ENCODE measurements at places on chromosomes 11 and 22.

GRCh38 chr11:6646918-6647679, 8.5 kb downstream of the DCHS1 start:
- peak; percentile 43 for DNase-seq

DNA sequence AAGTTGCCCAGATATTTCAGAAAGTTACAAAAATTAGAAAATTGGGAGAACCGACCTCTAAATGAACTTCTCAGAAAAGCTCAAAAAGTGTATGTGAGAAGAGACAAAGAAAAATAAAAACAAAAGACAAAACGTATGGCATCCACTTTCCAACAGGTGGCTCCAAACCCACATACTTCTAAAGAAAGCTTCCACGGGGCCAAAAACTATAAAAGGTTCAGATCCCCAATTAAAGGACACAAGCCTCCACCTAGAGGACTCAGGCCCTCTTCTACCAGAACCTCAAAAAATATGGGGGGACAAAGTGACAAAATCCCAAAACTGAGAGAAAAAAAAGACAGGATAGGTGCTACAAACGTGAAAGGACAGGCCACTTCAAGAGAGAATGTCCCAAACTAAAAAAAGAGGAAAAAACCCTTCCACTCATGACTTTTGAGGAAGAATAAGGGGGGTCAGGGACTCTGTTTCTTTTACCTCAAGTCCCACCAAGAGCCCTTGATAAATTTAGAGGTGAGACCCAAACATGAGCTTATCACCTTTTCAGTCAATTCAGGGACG, 8.8 kb downstream of the SCGB2A1 start:
- DNase-seq, result no peak

- no peak for DNase-seq
Observed at GRCh38 chr11:68216171-68216938, 3.3 kb upstream of the KMT5B start.

DNA sequence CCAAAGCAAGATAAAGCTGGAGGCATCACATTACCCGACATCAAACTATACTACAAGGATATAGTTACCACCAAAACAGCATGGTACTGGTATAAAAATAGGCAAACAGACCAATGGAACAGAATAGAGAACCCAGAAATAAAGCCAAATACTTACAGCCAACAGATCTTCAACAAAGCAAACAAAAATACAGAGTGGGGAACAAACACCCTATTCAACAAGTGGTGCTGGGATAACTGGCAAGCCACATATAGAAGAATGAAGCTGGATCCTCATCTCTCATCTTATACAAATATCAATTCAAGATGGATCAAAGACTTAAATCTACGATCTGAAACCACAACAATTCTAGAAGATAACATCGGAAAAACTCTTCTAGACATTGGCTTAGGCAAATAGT, 50.0 kb upstream of the CLTCL1 start:
- no peak for DNase-seq

- no peak for DNase-seq
Observed at GRCh38 chr11:70772950-70773349, 374.6 kb downstream of the CTTN start.

- DNase-seq, result no peak
Observed at GRCh38 chr11:10414181-10414580, 40.9 kb upstream of the AMPD3 start.

DNA sequence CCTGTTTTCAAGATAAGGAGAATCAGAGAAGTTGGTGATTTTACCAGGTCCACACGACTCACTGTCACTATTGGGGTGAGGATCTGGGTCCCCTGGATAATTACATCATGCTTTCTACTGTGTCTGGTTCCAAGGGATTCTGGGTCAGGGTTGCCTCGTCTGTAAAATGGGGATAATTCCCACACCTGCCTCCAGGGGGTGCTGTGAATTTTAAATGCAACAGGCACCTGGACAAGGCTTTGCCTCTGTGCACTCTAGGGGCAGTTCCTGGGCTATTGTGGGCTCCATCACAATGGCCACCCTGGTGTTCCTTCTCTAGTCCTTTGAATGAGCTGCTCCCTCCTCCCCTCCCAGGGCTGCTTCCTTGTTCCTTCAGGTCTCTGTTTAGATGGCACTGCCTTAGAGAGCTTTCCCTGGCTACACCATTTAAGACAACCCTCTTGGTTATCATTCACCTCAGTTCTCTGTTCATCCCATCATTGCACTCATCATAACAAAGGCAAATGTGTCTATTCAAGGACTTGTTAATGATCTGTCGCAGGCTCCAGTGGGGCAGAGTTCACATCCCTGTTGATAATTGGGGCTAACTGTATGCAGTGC, 178.6 kb downstream of the MIAT start:
- DNase-seq, result peak; percentile 38

DNA sequence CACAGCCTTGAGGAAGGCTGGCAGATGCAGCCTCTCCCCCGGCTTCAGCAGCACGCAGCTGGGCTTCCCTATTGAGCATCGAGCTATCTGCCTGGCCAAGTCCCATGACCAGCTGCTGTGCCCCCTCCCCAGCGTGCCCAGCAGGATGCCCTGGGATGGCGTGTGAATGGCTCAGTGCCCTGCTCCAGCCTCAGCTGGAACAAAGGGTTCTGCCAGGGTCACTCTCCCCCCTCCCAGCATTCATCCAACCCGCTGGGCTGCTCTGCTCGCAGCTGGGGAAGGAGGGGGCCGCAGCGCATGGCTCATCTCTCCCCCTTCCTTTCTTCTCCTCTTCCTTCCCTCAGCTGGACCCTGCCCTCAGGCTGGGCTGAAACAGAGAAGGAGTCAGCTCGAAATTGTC, 14.5 kb downstream of the LRP4 start:
- no peak for DNase-seq

DNA sequence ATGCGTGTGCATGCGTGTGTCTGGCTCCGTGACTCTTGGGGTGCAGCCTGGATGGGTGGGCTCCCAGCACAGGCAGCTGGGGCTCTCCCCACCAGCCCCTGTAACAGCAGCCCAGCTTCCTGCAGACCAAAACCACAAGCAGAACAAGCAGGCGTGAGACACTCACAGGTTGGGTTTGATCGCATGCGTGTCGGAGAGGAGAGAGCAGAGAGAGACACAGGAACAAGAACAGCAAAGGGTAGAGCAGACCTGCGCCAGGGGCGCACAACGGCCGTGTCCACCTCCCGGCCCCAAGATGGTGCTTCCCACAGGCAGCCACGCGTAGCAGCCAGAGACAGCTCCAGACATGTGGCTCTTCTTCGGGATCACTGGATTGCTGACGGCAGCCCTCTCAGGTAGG, at the start of gene CD6:
Gene CD6 (plus strand): TSS at position 161 of the 400 bp plus-strand sequence. CDS start 186 bp downstream, at position 347.
- DNase-seq, result no peak

DNA sequence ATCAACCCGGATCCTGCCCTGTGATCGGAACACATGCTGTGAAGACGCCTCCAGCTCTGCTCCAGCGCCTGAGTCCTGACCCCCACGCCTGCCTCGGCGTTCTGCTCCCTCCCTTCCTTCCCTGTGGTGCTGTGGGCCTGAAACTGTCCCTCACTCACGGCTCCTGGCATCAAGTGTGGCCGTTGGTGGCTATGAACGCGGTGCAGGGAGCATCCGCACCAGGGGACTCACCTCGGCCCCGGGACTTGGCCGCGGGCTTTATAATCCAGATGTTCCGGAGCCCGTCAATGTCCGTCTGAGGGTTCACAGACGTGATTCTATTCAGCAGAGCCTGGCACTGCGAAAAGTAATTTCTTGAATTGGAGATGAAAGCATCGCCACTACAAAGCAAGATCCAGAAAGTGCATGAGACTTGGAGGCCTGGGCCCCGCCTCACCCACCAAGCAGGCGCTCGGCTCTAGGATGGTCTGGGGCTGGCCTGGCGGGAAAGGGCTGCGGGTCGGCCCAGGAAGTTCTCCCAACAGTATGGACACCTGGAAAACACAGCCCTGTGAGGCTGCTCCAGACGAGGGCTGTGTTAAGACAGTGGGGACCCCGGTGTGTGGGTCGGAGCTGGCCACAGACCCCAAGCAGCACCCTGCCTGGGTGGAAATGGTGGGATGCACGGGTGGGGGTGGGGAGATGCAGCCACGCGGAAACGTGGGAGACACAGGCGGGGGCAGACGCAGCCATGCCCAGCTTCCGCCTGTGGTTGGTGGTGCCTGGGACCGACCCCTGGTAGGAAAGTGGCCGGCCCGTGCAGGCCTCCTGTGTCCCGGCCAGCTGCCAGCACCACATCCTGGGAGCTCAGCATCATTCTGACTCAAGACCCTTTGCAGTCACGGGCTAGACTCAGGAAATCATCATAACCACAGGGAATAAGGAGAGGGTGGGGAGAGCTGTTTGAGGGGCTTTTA, 21.8 kb upstream of the IL17REL start:
- no peak for DNase-seq

DNA sequence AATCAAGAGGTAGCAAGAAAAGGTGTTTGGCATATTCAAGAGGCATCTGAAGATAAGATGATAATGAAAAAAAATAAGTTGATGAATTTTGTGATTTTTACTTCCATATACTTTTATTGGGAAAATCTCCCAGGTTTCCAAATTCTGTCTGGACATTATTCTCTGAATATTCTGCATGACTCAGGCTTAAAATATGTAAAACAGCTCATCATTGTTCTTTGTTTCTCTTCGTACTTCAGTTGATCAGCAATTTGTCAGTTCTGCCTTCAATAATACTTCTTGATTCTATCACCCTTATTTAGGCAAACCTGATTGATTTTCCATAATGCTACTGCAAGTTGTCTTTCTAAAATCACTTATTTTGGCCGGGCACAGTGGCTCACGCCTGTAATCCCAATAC, 30.2 kb downstream of the GTF2H1 start:
- peak; percentile 49 for DNase-seq

DNA sequence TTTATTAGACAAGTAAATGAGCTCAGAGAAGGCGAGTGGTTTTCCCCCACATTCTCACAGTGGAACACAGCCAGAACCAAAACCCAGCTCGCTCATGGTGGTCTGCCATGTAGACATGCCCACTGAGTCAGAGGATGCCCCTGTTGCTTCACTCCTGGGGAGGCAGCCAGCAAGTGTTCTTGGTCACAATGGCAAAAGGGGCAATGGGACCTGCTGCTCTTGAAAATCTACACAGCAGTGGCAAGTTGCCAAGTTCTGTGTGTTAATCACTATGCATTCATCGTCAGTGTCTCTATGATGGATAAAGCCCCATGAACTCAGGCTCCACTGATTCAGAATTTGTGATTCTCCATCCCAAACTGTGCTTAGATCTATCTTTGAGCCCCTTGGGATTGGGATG, 64.7 kb upstream of the TBCEL start:
- DNase-seq, result no peak

DNA sequence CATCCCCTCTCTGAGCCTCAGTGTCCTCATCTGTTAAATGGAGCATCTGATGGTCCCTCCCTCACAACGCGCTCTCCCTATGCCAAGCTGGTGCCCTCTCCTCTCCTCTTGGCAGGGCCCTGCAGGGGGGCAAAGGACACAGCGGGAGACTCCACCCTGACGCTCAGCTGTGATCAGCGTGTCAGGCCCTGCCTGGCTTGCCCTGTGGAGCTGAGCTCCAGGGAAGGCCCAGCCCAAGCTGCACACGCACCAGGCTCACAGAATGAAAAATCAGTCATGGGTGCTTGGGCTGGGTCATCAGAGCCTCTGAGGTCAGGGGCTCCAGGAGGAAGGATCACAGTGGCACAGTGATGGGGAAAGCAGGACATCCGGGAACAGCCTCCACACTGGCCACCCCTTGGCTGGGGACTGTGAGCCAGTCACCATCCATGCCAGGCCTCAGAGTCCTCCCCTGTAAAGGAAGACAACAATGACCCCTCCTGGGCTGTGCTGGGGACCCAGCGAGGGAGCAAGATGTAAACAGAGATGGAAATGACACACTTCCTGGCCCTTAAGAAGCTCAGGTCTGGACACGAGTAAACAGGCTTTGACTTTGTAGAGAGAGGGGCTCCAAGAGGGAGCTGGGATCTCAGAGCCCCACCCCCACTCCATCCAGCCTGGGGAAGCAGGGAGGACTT, 36.6 kb downstream of the RPL3 start:
- no peak for DNase-seq

GRCh38 chr11:12143461-12144258, 33.3 kb downstream of the MICAL2 start:
- DNase-seq, result peak; percentile 69

- DNase-seq, result peak; percentile 40
Observed at GRCh38 chr11:33920838-33921613, 29.1 kb upstream of the LMO2 start.

DNA sequence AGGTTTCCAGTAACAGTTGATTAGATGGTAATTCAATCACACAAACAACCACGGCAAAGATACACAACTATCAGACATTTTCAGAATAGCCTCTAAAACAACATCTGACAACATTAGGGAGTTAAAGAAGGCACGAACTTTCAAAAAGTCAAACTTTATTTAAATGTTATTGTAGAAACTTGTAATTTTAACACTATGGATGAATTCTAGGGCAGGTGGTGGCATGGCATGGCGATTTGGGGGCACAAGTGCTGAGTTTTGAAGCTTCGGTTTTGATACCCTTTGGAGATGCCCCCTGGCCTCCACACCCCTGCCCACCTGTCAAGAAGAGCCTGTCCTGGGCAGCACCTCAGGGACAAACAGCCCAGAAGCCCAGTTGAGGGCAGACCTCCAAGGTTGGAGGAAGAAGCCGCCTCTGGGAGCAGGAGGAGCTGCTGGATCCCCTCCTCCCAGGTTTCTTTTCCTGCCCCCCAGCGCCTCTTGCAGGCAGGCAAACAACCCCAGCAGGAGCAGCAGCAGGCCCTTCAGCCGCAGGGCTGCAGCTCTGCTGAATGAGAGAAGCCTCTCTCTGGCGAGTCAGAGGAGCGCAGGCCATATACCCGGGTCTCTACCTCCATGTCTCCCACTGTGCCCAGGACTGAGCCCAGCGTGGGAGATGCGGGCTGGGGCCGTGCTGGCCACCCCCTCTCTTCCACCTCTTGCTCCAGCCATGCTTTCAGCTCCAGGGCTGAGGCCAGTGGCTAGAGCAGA, 102.1 kb upstream of the IGLL5 start:
- no peak for DNase-seq

- DNase-seq, result no peak
Observed at GRCh38 chr11:124041254-124041653, at the start of gene OR10G7. Gene OR10G7 (minus strand): TSS chr11:124041325. CDS start chr11:124039001, 2,324 bp downstream.

GRCh38 chr11:6674862-6675261, 8.3 kb downstream of the MRPL17 start:
- no peak for DNase-seq

DNA sequence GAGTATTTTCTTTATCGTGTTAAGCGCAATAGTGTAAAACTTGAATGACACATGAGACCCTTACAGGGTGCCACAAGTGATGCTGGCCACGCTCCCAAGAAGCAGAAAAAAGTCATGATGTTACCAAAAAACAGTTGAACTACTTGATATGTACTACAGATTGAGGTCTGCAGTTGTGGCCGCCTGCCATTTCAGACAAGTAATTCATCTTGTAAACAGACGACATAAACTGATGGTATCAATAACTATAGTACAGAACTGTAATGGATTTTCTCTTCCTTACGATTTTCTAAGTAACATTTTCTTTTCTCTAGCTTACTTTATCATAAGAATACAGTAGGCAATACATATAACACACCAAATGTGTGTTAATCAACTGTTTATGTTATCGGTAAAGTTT, 5.5 kb downstream of the CD59 start:
- no peak for DNase-seq

All from fibroblast of skin of back (primary cell).